Mammary epithelial cell (primary cell): ENCODE measurements at places on chromosomes 2 and 18.

GRCh38 chr18:31420032-31420431 lies 27.5 kb upstream of the DSG3 start:
- DNase-seq: no peak

GRCh38 chr2:72992734-72993102 lies 75.4 kb downstream of the EMX1 start:
- no peak for DNase-seq

DNA sequence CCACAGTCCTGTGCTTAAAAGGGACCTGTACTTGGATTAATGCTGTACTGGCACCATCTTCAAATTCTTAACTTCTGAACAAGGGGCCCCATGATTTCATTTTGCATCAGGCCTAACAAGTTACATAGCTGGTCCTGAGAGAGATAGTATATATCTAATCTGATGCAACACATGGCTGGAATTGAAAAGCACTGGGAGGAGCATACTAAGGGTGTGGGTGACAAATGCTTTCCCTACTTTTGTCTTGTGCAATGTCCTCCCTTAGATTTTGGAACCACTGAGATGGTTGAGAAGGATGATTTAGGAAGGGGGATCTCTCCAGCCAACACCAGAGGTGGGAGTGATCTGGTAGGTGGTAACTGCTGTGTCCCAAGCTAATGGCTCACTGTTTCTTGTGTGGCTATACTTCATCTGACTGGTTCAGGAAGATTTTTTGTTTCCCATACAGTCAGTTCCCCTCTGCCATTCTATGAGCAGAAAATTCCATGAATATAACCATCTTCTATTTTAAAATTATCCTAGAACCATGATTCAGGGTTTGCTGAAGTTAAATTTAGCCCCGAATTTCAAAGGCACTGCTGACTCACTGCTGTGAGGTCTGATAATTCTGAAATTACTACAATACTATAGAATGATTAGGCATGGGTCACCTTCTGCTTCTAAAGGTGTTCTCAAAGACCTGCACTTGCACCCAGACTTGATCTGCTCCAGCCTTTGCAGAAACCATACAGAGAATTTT lies 108.3 kb upstream of the NCKAP5 start:
- DNase-seq: no peak

- no peak for DNase-seq
These were observed 4.6 kb upstream of the ADD2 start for GRCh38 chr2:70772486-70773155.

DNA sequence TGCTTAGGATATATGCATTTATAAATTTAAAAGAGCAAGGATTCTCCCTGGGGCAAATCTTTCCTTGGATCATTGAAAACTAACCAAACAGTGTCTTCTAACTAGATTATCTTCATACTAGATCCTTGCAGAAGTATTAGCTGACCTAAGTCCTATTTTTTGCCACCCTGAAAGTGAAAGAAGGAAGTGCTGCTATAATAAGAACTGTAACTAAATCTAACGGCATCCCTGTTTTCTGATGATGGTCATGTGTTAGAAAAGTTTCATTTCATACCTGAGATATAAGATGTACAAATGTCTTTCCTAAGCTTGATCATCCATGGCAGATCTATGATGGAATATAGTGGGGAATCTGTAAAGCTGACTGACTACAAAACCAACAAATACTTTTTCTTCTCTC lies 102.7 kb downstream of the MAP2 start:
- DNase-seq: no peak

- no peak for DNase-seq
These were observed 79.0 kb downstream of the ACVR2A start for GRCh38 chr2:147923846-147924245.

GRCh38 chr2:122651236-122651635 lies 895.8 kb downstream of the TSN start:
- DNase-seq: no peak
